ENCODE measurements at places on chromosomes 11 and 22.
A peak's percentile ranks its signal among the peaks of the same experiment; 100 is the strongest.

- DNase-seq = no peak
These were observed 138.0 kb downstream of the TRPC6 start for GRCh38 chr11:101445761-101446160.

- DNase-seq = no peak
These were observed 590 bp upstream of the IFITM10 start for GRCh38 chr11:1750840-1751530.

DNA sequence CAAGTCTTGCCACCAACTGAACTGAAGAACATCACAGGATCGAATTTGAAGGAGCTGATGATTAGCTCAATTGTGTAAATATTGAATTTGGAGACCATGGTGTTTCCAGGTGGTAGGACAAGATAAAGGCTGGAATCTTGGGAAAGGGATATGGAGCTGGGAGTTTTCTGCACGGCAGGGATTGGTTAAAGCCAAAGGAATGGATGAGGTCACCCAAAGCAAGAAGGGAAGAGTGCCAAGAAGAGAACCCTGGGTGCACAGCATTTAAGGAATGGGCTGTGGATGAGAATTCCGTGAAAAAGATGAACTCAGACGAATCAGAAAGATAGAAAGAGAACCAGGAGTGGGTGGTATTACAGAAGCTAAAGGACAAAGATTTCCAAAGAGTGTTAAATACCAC, 29.4 kb upstream of the RRAS2 start:
- no peak for DNase-seq

GRCh38 chr22:45911601-45912271, 65.2 kb downstream of the WNT7B start:
- no peak for DNase-seq

- DNase-seq = no peak
These were observed 71.4 kb downstream of the INSC start for GRCh38 chr11:15186146-15186545.

- peak; percentile 5 for DNase-seq
These were observed 83.7 kb downstream of the MYO7A start for GRCh38 chr11:77211594-77212251.

DNA sequence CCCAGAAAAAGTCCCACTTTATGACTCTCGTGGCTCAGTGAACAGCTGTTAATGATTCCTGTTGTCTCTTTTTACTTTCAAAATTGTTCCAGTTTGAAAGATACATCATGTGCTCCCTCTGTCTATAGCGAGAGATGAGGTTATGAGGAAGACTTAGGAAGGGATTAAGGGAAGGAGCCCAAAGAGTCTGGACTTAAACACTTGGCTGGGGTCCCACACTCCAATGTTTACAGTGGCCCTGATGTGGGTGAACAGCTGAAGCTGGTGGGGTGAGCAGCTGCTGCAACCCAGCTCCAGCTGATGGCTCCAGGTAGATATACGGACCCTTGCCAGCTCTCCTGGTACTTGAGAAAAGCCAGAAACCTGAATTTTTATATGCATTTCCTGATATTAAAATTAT, 84.5 kb upstream of the PLET1 start:
- no peak for DNase-seq

- no peak for DNase-seq
These were observed 51.9 kb upstream of the PTPRJ start for GRCh38 chr11:47928426-47928825.

- DNase-seq = no peak
These were observed 73.4 kb upstream of the TTC12 start for GRCh38 chr11:113240790-113241635.

DNA sequence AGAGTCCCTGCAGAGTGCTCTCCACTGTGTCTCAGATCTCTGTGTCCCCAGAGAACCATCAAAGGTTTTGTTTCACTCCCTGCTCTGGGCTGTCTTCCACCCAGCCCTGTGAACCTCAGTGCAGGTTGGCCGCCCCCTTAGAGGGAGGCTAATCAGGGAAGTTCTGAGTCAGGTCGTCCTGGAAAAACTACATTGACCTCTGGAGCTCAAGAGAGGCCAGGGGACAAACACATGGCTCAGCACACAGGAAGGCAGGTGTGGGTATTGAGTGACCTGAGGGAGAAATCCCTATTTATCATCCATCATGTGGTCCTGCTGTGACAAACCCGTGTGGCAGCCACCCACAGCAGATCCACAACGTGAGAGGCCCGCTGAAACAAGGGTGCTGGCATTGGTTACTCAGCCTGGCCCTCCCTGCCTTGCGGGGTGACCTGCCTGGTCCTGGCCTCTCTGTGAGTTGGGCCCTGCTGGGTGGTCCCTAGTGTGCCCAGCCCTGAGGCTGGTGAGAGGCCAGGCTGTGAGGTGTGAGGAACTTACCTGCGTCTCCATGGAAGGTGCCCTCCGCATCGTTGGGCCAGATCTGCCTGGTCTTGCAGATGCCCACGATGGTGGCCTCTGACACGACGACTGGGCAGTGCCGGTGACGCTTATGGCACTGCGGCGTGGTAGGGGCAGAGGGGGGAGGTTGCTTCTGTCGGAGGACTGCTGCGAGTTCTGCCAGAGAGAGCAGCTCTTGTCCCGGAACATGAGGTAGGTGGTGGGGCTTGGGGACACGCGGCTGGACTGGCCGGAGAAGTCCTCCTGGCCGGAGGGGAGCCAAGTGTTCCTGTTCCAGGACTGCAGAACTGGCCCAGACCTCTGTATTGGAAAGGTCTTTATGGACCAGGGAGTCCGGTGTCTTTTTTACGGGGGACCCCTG, 669 bp upstream of the BCR start:
- no peak for DNase-seq

DNA sequence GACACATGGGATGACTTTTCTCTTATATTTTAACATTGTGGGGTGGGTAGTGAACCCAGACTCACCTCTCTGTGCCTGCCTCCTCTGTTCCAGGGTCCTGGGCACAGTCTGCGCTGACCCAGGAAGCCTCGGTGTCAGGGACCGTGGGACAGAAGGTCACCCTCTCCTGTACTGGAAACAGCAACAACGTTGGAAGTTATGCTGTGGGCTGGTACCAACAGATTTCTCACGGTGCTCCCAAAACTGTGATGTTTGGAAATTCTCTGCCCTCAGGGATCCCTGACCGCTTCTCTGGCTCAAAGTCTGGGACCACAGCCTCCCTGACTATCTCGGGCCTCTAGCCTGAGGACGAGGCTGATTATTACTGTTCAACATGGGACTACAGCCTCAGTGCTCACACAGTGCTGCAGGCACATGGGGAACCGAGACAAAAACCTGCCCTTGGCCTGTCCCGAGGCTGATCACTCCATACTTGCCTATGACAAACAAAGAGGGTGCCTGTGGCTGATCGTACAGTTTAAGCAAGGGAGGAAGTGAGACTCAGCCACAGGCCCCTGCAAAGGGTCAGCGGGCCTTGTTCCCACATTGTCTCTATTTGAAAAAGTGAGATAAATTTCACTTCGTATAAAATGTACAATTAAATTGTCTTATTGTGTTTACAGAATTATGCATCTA, 43.7 kb upstream of the TOP3B start:
- DNase-seq = no peak

GRCh38 chr22:38164551-38164918, 17.1 kb downstream of the PLA2G6 start:
- DNase-seq = no peak
